ENCODE measurements at places on chromosomes 11 and 22.

DNA sequence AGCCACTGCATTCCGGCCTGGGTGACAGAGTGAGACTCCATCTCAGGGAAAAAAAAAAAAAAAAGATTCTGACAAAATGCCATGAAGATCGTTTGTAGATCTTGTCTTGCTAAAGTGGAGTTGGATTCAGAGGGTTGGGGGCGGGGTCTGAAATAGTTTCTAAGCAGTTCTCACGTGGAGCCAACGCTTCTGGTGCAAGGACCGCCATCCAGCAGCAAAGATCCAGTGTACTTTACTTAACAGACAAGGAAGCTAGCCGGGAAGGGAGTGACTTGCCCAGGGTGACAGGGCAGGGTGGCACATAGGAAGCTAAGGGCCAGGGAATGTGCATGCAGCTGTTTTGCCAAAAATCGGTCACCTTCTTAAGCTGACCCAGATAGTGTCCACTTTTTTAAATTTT, 27.4 kb downstream of the APOL1 start:
- no peak for DNase-seq

DNA sequence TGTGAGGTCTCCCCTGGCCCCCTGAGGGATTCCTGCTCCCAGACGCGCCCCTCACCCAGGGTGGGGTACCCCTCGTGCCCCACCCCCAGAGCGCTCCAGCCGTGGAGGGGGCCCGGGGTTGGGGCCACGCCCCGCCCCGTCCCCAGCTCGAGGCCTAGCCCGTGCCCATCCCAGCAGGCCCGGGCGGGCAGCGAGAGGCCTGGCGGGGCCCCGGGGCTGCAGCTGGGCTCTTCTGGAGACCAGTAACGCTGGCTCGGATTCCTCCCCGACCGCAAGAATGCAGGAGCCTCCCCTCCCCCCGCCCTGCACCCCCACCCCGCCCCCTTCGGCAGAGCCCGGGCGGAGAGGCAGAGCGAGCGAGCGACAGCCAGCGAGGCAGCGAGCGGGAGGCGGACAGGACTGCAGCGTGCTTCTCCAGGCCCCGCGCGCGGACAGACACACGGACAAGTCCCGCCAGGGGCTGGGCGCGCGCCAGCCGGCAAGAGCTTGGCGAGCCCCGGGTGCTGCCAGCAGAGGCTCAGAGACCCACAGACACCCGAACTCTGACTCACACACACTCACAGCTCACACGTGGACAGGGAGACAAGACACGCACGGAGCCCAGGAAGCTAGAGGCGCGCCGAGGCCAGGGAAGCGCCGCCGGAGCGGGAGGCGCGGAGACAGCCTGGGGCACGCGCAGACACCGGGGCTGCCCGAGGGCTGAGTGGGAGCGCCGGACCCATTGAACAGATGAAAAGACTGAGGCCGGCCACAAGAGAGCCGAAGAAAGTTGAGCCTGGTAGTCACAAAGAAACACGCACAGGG, 15.2 kb downstream of the BCL9L start:
- peak; percentile 35 for DNase-seq

DNA sequence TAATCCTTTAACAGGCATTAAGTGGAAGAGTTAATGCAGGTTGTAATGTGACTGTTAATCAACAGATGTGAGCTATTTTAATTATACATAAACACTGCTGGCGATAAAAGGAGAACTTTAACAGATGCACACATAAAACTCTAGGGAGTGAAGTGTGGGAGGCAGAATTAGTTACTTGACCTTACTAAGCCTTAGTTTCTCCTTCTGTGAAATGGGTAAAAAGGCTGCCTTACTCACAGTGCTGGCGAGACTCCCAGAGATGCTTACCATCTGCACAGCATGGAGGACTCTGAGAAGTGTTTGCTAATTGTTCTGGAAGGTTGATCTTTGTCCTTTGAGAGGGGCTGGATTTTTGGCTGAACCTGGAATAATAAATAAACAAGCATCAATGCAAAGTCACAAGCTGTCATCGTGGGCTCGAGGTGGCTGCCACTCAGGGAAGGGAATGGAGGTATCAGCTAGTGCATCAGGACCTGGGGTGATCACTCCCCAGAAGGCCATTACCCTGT, 58.6 kb upstream of the MPEG1 start:
- DNase-seq, result no peak

DNA sequence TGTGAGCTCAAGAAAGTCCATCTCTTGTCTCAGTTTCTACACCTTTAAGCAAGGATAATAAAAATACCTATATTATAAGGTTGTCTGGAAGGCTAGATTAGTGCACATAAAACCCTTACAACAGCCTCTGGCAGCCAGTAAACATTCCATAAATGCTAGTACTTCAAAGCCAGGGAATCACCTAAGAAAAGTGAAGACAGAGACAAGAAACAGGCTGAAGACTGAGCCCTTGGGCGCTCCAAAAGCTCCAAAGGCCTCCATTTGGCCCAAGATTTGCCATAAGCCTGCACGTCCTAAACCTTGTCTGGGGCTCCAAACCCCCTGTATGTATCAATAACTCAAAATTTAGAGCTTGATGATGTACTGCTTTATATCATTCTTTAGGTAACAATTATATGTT, 52.2 kb upstream of the AKIP1 start:
- no peak for DNase-seq

- DNase-seq, result no peak
Observed at GRCh38 chr11:88284336-88285050, 53.0 kb downstream of the CTSC start.

GRCh38 chr11:112634551-112634950, 326.7 kb upstream of the NCAM1 start:
- no peak for DNase-seq

Data from activated T-helper 1 cell treated with anti-CD3 and anti-CD28 coated beads, Interleukin-2, amount 50 U/mL, for 16 hours (primary cell).